ENCODE measurements at places on chromosomes 2 and 18. TPM values are rescaled to one million over a fixed set of nuclear protein-coding genes. Genes with fewer than 3 reads are reported as not detected.

Gene SRD5A2
- not detected for total RNA-seq

Gene NCKAP5
- 0.96 TPM for total RNA-seq

Gene PLCL1
- total RNA-seq: not detected

Gene HOXD10
- total RNA-seq: 7.4 TPM

Gene UGT1A3
- total RNA-seq: 0.13 TPM

Gene CYP26B1
- total RNA-seq: 14.5 TPM

Gene RNU2-63P
- not detected for total RNA-seq

Gene LYPD6B
- not detected for total RNA-seq

Gene FBXO41
- 6.0 TPM for total RNA-seq

Gene CTNNA2
- total RNA-seq: 0.89 TPM

Gene RSAD2
- total RNA-seq: 0.19 TPM

Gene NXPH2
- not detected for total RNA-seq

Gene CYRIA
- 0.06 TPM for total RNA-seq

Gene TPO
- total RNA-seq: 0.20 TPM

Gene ABCG5
- not detected for total RNA-seq

Gene PRKD3
- total RNA-seq: 7.1 TPM

Gene CRYGD
- total RNA-seq: not detected

Gene INPP5D
- total RNA-seq: 0.51 TPM

Gene TTC27
- total RNA-seq: 25.2 TPM

Gene CCDC102B
- 0.42 TPM for total RNA-seq

Gene GKN2
- total RNA-seq: 3.5 TPM

Gene MC5R
- total RNA-seq: not detected

Gene SLC9A2
- total RNA-seq: 3.1 TPM

Gene TNS1
- 5.3 TPM for total RNA-seq

Gene REG3A
- not detected for total RNA-seq

Gene LOXHD1
- not detected for total RNA-seq

Gene CYBRD1
- 35.6 TPM for total RNA-seq

Gene CDK15
- total RNA-seq: not detected

Gene COL4A3
- total RNA-seq: 1.1 TPM

Gene SETBP1
- total RNA-seq: 0.58 TPM

Gene C2orf66
- total RNA-seq: 0.19 TPM

Gene PKDCC
- 18.8 TPM for total RNA-seq

Gene CDH7
- not detected for total RNA-seq

Gene IL1B
- total RNA-seq: 0.40 TPM

Gene PUM2
- total RNA-seq: 42.4 TPM

Gene DSC1
- not detected for total RNA-seq

Gene KIF5C
- total RNA-seq: 0.42 TPM

Gene COLEC11
- 0.63 TPM for total RNA-seq

Gene ZNF236
- total RNA-seq: 2.5 TPM

Gene NAPG
- total RNA-seq: 10.4 TPM

Gene C1QL2
- total RNA-seq: 0.09 TPM

Gene NYAP2
- not detected for total RNA-seq

Gene C18orf32
- total RNA-seq: 20.8 TPM

Gene ST6GAL2
- 15.6 TPM for total RNA-seq

Gene PDE1A
- not detected for total RNA-seq

Gene BCL2L11
- total RNA-seq: 12.2 TPM

Gene SIGLEC15
- total RNA-seq: not detected

Gene IL1F10
- total RNA-seq: not detected

Gene SCN7A
- not detected for total RNA-seq

Gene ARMC9
- 13.3 TPM for total RNA-seq

Gene UGT1A5
- total RNA-seq: not detected

Gene SERPINE2
- total RNA-seq: 202 TPM
